ENCODE measurements at places on chromosomes 13 and 19.

DNA sequence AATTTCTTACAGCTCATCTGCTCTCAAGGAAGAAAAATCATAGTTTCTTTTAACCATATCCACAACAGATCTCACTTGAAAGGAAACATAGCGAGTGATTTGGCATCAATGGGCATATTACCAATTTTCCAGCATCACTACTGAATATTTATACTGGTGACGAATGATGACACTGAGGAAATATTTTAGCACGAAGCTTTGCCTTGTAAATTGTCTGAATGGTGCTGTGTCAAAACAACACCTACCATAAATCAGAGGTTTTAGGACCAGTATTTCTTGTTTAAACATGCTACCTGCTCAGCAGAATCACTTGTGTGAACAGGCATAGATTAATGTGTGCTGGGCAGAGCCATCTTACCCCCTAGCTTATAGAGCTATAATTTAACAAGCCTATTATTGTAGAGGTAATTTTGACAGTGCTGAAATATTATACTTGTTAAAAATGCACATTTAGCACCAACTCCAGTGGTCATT, 146.8 kb downstream of the ABCC4 start:
- no peak for DNase-seq

DNA sequence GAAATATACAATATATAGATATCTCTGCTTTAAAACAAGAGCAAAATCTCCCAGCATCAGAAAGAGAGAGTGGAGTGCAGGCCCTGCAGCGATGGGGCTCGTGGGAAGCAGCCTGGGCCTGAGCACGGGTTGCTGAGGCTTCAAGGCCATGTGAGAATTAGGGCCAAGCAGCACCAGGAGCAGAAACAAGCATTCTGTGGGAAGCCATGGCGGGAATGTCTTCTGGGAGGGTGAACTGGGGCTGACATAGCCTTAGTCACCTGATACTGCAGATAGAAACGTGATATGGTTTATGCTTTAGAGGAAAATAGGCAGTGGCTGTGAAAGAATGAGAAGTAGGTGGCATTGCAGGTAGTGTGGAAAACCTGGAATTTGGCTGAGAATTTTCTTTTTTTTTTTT, 472.3 kb downstream of the IRS2 start:
- DNase-seq: no peak

DNA sequence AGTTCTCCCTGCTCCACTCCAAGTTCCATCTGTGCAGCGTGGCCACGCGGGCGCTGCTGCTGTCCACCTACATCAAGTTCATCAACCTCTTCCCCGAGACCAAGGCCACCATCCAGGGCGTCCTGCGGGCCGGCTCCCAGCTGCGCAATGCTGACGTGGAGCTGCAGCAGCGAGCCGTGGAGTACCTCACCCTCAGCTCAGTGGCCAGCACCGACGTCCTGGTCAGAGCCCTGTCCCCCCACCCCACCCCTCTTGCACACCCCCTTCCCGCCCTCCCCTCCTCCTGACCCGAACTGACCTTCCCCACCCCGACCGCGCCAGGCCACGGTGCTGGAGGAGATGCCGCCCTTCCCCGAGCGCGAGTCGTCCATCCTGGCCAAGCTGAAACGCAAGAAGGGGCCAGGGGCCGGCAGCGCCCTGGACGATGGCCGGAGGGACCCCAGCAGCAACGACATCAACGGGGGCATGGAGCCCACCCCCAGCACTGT, 11.6 kb downstream of the FUZ start:
- no peak for DNase-seq

GRCh38 chr13:112871742-112872141, 97.3 kb upstream of the MCF2L start:
- no peak for DNase-seq

DNA sequence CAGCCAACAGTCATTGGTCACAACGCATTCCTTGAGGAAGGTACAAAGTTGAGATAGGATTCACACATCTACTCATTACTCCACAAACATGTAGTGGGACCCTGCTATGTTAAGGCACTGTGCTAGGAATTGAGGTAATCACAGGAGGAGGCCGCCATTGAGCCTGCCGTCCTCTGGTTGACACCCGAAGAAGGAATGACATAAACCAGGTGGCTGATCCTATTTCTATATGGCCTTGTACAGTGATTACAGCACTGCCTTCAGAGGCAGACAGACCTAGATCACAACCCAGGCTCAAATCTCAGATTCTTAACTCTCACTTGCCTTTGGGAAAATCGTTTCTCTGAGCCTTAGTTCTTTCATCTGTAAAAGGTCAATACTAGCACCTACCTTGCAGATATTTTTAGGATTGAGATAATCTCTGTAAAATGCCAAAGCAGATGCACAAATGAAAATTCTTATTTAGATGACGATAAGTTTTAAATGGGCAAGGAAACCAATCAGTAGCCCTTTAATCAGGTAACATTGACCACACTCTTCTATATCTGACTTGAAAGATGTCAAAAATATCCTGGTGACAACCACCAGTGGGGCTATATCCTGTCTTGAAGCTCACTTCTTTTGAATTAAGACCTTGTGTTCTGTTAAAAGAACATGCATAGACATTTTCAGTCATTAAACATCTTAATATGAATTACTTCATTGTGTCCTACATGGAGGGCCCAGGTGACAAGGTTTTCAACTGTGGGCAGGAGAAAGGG, 251.6 kb downstream of the KCTD12 start:
- DNase-seq: no peak

- DNase-seq: no peak
Measured at GRCh38 chr19:49136771-49137171, 17.4 kb downstream of the PPFIA3 start.

DNA sequence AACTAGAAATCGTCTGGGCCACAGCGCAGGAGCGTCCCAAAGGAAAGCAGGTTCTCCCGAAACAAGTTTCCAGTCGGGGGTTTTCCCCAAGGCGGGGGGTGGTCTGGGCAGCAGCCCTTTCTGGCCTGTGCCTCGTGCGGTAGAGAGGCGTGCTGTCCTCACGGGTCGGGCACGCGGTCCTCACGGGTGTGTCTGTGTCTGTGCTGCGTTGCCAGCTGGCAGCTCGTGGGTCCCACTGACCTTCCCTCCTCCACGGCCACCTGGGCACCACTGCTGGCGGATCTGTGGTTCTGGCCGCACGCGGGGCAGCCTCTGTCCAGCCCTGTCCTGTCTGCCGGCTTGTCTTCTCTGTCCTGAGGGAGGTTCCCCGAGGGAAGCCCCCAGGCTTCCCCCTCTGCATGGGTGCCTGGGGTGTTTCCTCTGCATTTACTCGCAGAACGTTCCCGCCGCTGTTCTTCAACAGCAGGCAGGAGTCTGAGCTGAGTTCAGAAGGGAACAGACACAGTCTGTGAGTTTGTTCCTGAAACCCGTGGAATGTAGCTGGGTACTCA, 98.2 kb upstream of the MCF2L start:
- no peak for DNase-seq

GRCh38 chr13:112702986-112703379, 13.1 kb downstream of the ATP11A start:
- no peak for DNase-seq

- DNase-seq: no peak
Measured at GRCh38 chr13:79533781-79534400, 52.9 kb downstream of the NDFIP2 start.

DNA sequence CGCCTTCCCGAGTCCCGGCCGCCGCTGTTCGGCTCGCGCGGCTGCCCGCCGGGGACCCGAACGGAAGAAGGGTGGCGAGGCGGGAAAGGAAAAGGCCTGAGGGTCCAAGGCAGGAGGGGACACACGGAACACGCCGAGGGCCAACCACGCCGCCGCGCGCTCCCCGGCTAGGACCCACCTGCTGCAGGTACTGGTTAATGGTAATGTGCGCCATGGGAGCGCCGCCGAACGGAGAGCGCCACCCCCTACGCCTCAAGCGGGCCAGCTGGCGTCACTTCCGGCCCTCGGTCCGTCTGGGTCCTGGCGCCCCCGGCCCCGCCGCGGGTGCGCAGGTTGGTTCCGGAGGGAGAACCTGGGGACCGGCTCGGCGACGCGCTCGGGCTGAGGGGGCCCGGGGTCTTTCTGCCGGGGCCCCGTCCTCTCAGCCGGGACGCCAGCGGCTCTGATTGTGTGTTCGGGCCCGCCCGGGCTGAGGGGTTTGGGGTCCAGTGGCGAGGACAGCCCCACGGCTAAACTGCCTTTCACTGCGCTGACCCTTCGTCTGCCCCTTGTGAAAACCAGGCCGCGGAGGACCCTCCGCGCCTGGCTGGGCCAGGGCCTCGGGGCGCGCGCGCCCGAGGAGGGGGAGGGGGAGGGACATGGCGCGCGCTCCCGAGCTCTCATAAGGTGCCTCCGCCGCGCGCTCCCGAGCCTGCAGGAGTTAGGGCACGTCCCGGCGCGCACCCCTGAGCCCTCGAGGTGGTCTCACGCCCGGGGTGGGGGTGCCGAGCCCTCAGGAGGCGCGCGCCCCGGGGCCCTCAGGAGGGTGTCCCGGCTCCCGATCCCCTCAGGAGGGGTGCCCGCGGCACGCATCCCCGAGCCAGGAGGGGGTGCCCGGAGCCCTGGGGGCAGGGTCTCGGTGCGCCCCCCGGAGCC, at the start of gene PCID2:
Gene PCID2 (minus strand): TSS at position 249 of the 915 bp plus-strand sequence. CDS start 35 bp downstream, at position 214.
- peak; percentile 18 for DNase-seq

GRCh38 chr19:35442091-35442490, 6.0 kb upstream of the FFAR2 start:
- DNase-seq: no peak

GRCh38 chr19:42184401-42184861, 33.0 kb downstream of the DEDD2 start:
- no peak for DNase-seq

- no peak for DNase-seq
Measured at GRCh38 chr13:77437267-77437666, 98.2 kb upstream of the SCEL start.

DNA sequence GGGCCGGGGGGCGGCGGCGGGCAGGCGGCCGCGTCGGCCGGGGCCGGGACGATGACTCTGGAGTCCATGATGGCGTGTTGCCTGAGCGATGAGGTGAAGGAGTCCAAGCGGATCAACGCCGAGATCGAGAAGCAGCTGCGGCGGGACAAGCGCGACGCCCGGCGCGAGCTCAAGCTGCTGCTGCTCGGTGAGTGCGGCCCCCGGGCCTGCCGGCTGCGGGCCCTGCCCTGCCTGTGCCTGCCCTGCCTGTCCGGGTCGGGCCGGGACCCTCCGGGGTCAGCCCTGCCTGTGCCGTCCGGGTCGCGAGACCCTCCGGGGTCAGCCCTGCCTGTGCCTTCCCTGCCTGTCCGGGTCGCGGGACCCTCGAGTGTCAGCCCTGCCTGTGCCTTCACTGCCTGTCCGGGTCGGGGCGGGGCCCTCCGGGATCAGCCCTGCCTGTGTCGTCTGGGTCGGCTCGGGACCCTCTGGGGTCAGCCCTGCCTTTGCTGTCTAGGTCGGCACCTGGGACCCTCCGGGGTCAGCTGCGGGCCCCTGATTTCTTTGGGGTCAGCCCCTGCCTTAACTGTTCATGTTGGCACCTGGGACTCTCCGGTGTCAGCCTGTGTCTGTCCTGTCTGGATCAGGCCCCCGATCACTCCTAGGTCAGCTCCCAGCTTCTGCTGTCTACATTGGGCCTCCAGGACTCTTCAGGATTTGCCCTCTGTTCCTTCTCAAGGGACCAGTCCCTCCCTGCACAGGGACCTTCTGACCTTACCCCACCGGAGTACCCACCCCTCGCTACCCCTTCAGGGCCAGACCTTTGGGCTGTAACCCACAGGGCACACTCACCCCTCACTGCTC, 659 bp downstream of the GNA11 start:
- no peak for DNase-seq

Measured in cerebellar nuclear complex (tissue), 1 donor.